ENCODE measurements at places on chromosomes 2 and 18.

DNA sequence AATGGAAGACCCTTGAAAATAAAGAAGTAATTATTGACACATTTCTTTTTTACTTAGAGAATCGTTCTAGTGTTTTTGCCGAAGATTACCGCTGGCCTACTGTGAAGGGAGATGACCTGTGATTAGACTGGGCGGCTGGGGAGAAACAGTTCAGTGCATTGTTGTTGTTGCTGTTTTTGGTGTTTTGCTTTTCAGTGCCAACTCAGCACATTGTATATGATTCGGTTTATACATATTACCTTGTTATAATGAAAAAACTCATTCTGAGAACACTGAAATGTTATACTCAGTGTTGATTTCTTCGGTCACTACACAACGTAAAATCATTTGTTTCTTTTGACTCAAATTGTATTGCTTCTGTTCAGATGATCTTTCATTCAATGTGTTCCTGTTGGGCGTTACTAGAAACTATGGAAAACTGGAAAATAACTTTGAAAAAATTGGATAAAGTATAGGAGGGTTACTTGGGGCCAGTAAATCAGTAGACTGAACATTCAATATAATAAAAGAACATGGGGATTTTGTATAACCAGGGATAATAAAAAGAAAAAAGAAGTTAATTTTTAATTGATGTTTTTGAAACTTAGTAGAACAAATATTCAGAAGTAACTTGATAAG is 3.3 kb downstream of the PMAIP1 start:
- no peak for DNase-seq

- no peak for DNase-seq
Measured at GRCh38 chr2:112910865-112911264, at the start of gene IL37. Gene IL37 (plus strand): TSS chr2:112911165. CDS start chr2:112913013, 1,848 bp downstream.

DNA sequence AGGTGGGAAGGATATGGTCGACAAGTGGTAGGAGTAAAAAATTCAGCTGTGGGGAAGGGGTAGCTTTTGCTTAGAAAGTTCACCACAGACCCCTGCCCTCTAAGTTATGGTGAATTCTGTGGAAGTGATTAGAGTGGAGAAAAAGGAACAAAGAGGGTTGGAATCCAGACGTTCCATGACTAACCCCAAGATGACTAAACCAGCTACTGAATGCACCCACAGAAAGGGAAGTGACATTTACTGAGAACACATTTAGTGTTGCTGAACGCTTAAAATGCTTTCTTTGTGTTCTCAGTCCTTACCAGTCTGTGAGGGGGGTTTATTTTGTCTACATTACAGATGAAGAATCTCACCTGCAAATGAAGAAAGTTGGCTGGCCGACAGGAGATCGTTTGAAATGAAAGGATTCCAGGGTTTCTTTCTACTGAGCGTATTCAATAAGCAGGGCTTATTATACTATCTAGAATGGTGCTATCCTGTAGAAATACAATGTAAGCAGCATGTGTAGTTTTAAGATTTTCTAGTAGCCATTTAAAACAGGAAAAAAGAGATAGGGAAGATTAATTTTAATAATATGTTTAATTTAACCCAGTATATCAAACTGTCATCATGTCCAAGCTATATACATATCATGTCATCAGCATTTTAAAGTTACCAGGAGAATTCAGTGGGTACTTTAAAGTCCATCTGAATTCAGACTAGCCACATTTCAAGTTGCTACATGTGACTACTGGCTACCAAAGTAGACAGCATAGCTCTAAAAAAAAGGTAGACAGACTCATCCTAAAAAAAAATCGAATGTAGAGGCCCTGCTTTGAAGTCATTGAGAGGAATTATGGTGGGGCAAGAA is 60.1 kb downstream of the LIMS1 start:
- no peak for DNase-seq

DNA sequence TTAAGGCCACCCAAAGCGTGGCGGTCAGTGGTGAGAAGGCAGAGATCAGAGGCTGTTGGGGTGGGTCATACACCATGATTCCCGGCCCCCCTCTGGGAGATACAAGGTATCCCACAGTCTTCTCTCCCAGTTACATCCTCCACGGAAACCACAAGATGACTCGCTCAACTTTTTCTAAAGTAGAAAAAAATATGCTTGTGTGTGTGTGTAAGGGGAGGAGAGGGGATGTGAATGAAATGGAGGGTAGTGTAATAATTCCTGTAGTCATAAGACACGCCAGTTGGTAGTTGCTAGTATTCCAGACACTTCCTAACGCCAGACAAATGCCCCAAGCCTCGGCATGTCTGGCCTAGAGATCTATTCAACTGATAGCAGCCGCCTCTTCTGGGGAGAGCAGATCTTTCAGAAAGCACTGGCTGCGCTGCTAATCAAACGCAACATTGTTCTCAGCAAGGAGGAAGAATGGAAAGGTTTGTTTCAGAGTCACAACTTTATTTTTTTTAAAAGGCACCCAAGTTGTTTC is 143.5 kb downstream of the TGIF1 start:
- no peak for DNase-seq

DNA sequence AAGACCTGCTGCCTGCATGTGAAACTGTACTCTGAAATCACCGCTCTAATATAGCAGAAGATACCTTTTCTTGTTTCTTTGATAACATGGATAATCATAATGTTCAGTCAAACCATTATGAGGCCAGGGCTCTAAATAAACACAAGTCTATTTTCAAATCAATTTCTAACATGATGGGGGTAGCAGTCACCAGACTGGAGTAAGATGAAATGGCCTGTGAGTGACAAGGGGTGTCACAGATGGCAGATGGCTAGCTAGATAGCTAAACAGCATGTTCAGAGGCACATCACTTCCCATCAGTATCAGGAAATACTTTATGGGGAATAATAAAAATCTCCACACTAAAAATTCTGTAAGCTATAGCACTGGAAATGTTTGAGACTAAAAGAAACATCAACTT is 14.0 kb downstream of the MBD2 start:
- no peak for DNase-seq

DNA sequence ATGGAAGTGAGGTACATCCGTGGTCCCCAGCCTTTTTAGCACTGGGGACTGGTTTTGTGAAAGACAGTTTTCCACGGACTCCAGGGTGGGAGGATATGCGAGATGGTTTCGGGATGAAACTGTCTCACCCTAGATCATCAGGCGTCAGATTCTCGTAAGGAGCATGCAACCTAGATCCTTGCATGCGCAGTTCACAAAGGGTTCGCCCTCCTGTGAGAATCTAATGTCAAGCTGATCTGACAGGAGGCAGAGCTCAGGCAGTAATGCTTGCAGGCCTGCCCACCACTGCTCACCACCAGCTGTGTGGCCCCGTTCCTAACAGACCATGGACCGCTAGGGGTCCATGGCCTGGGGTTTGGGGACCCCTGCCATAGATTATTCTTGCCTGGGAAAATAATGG is 11.6 kb downstream of the B3GNT2 start:
- no peak for DNase-seq

- DNase-seq: no peak
Measured at GRCh38 chr18:55422456-55423180, 165.4 kb downstream of the TCF4 start.

DNA sequence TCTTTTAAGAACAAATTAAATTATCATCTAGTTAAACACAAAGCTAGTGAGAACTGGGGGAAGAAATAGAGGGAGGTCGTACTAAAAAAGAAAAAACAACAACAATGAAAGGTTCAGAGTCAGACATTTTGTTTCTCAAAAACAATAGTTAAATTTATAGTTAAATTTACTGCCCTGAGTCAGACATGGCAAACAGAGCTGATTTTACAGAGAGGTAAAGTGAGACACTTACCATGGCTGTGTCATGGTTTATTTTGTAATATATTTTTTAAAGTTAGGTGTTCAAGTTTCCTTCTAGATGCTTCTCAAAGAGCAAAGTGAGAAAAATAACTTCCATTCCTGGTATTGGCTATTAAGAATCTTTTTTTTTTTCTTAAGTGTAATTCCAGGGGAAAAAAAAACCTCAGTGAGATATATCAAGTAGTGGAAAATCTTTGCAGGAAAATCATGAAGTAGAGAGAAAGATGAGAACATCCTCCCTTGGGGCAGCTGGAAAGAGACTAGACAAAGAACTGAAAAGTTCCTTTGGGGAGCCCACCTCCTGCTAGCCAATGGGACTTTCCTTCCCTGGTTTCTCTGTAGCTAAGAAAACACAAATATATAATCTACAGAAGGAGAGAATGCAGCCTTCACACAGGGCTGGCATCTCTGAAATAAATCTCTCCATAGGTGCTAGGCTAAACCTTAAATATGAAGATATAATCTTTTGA is 12.3 kb downstream of the KLF7 start:
- DNase-seq: no peak

- no peak for DNase-seq
Measured at GRCh38 chr2:191321861-191322662, 76.9 kb downstream of the MYO1B start.

- DNase-seq: no peak
Measured at GRCh38 chr18:6798896-6799295, 69.4 kb downstream of the ARHGAP28 start.

DNA sequence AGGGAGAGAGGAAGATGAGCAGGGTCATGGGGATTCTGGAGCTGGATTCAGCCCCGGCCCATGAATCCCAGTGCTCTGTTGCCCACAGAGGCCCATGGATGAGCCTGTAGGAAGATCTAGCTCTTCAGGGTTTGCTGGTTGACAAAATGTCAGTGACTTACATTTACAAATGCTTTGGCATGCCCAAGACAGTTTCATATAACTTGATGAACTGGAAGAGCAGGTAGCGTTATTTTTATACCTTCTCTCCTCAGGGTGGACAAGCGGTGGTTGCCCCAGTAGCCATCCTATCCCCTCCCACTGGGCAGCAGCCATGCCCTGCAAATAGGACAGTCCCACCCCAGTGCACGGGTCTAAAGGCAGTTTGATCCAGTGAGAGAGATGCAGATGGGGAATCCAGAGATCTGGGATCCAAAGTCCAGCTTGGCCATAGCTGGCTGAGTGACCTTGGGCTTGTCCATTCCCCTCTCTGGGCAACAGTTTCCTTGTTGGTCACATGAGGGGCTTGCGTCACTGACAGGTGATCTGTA is 21.5 kb upstream of the KCNK3 start:
- no peak for DNase-seq

DNA sequence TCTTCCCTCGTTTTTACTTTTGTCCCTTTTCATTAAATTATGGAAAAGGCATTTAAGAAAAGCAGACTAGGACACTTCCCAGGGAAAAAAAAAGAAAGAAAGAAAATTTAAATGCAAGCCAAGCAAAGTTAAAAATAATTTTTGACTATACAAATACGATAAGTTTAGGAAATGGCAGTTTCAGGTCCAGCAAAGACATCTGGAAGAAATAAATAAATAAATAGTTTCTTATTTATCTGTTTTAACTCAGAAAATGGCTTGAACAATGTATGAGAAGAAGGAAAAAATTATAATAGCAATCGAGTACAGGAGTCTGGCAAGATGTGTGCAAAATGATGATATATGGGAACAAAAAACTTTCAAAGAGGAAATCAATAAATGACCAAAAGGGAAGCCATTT is 114.6 kb upstream of the NCKAP5 start:
- no peak for DNase-seq

DNA sequence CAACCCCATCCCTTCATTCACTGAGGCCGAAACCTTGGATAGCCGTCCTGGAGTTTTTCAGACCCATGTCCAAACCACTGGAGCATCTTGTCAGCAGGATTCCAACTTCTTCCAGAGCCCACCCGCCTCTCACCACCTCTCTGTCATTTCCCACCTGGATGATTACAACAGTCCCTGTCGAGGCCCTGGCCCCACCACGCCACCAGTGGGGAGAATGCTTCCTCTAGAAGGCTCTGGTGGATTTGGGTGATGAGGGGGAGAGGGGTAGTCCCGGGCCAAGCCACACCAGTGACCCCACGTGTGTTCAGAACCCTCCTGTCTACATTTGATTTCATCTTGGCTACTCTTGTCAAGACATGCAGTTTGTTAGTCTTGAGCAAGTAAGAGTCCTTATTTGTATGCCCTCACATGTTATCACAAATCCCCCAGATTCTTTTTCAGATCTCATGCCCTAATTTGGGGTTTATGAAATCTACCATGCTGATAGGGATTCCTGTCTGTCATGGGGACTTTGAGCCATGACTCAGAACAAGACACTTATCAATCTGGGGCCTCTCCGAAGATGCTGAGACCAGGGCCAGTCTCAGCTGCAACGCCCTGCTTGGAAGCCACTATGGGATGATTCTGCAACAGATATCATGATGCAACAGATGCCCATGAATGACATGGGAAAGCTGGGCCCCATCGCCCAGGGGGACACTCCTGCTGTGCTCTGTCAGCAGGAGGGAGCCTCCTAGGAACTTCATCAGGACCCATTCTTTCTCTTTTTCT is 186.1 kb downstream of the ZFP36L2 start:
- DNase-seq: no peak

DNA sequence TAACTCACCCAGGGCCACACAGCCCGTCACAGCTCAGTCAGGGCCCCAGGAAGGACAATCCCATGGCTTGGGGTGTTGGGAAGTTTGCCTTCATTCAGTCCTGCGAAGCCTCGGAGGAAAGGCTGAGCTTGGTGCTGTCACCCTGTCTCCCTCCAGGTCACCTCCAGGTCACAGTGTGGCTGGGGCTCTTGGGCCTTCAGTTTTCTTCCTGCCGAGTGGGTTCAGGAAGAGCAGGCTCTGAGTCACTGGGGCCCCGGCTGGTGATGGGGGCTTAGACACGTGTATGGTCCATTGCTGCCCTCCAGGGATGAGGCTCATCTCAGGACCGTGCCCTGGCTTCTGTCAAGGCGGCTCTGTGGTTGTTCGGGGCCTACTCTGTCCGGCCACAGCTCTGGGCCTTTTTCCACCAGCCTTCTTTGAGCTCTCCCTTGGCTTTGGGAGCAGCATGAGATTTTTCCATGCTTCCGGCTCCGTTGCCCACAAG is 118.6 kb downstream of the INHBB start:
- no peak for DNase-seq

DNA sequence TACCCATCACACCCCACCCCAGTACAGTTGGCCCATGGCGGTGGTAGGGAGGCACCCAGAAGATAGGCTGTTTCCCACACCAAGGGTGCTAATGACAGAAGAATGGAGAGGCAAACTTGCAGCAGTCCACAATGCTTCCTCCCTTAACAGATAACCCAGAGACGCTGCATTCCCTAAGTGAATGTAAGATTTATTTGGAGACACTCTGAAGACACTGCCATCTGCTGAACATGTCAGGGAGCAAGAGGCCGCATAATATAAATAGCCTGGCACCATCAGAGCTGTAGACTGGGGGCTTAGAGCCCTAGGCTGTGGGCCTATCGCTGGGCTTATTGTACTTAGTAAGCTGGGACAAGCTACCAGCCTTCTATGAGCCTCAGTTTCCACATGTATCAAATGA is 2.2 kb upstream of the IWS1 start:
- no peak for DNase-seq

DNA sequence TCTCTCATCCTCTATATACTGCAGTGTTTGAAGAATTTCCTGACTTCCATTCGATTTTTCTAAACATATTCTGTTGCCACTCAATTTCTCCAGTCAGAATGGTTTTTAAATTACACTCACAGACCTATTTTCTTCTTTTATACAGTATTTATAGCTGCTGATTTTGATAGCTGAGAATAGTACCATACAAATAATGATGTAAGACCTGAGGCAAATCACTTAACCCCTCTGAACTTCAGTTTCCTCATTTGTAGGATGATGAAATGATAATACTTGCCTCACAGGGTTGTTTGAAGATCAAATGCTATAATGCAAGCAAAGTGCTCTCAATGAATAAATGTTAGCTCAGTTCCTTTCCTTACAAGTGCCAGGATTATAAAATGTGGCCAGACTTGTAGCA is 241.8 kb downstream of the CPS1 start:
- DNase-seq: no peak

- no peak for DNase-seq
Measured at GRCh38 chr2:23637011-23637778, 252.2 kb downstream of the KLHL29 start.

- no peak for DNase-seq
Measured at GRCh38 chr18:68533641-68534040, 181.3 kb downstream of the TMX3 start.

- no peak for DNase-seq
Measured at GRCh38 chr2:238285653-238286082, 2.7 kb downstream of the PER2 start.
